ENCODE measurements at places on chromosomes 13 and 19.

- no peak for DNase-seq
Measured at GRCh38 chr19:30174791-30175190, 197.4 kb upstream of the ZNF536 start.

GRCh38 chr13:89514534-89515312 is 1832.8 kb upstream of the MIR17HG start:
- DNase-seq = peak; percentile 84

DNA sequence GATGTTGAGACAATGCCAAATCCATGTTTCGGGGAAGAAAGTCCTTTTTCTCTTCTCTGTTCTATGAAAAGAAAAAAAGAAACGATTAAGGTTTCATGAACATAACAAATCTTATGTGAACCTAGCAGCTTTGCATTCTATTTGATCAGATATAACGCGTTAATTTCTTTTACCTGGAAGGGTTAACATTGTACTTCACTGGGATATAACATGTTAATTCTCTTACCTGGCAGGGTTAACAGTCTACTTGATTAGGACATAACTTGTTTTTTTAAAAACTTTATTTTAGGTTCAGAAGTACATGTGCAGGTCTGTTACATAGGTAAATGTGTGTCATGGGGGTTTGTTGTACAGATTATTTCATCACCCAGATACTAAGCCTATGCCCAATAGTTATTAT is 68.8 kb downstream of the CPAMD8 start:
- DNase-seq = no peak

GRCh38 chr19:47379381-47379938 is 30.3 kb downstream of the DHX34 start:
- no peak for DNase-seq
